ENCODE measurements at places on chromosomes 7 and 10. TPM values are rescaled to one million over a fixed set of nuclear protein-coding genes. Genes with fewer than 3 reads are reported as not detected.

IFIT3 gene
- polyA plus RNA-seq, result 11.3 TPM

TASOR2 gene
- 6.0 TPM for polyA plus RNA-seq

FAM25C gene
- polyA plus RNA-seq, result not detected

HMX2 gene
- not detected for polyA plus RNA-seq

CFAP70 gene
- 3.2 TPM for polyA plus RNA-seq

GNG11 gene
- 37.8 TPM for polyA plus RNA-seq

FGFBP3 gene
- 0.44 TPM for polyA plus RNA-seq

TECPR1 gene
- polyA plus RNA-seq, result 25.1 TPM

NPFFR1 gene
- polyA plus RNA-seq, result not detected

LRRC17 gene
- 11.3 TPM for polyA plus RNA-seq

WAC gene
- polyA plus RNA-seq, result 52.4 TPM

NRAP gene
- 0.03 TPM for polyA plus RNA-seq

SPDYE16 gene
- 0.03 TPM for polyA plus RNA-seq

ZNF804B gene
- polyA plus RNA-seq, result not detected

MINDY4 gene
- 2.2 TPM for polyA plus RNA-seq

LARP4B gene
- 11.8 TPM for polyA plus RNA-seq

PON1 gene
- 0.30 TPM for polyA plus RNA-seq

PRPS1L1 gene
- not detected for polyA plus RNA-seq

SGCE gene
- 12.0 TPM for polyA plus RNA-seq

CFAP43 gene
- polyA plus RNA-seq, result 0.12 TPM

BICC1 gene
- 3.7 TPM for polyA plus RNA-seq

LIPK gene
- not detected for polyA plus RNA-seq

EFCAB10 gene
- not detected for polyA plus RNA-seq

HOXA2 gene
- 1.2 TPM for polyA plus RNA-seq

SVIL gene
- polyA plus RNA-seq, result 6.8 TPM

ZPBP gene
- not detected for polyA plus RNA-seq

OR2A42 gene
- not detected for polyA plus RNA-seq

GNAI1 gene
- 13.3 TPM for polyA plus RNA-seq

FLNC gene
- polyA plus RNA-seq, result 5.3 TPM

CRHR2 gene
- not detected for polyA plus RNA-seq

SPDYE2B gene
- polyA plus RNA-seq, result not detected

SLC26A5 gene
- polyA plus RNA-seq, result 0.08 TPM

LRRC61 gene
- polyA plus RNA-seq, result 7.6 TPM

CRPPA gene
- 0.75 TPM for polyA plus RNA-seq

GNAT3 gene
- not detected for polyA plus RNA-seq

KNDC1 gene
- 1.00 TPM for polyA plus RNA-seq

CDC14C gene
- polyA plus RNA-seq, result not detected

SLC16A9 gene
- 0.06 TPM for polyA plus RNA-seq

TRIM73 gene
- 11.7 TPM for polyA plus RNA-seq

MSMB gene
- polyA plus RNA-seq, result 65.5 TPM

SDK1 gene
- 1.7 TPM for polyA plus RNA-seq

FAM180A gene
- 0.08 TPM for polyA plus RNA-seq

ASB15 gene
- polyA plus RNA-seq, result not detected

PPP1R17 gene
- not detected for polyA plus RNA-seq

FXYD4 gene
- 7.3 TPM for polyA plus RNA-seq

PRXL2A gene
- polyA plus RNA-seq, result 16.2 TPM

INMT gene
- polyA plus RNA-seq, result 7.0 TPM

C7orf33 gene
- not detected for polyA plus RNA-seq

AKR1D1 gene
- not detected for polyA plus RNA-seq

ANXA7 gene
- 38.7 TPM for polyA plus RNA-seq

GPR37 gene
- polyA plus RNA-seq, result 0.73 TPM

HSPA12A gene
- polyA plus RNA-seq, result 2.0 TPM

TMEM140 gene
- 6.5 TPM for polyA plus RNA-seq

PROSER2 gene
- 13.4 TPM for polyA plus RNA-seq

NFE2L3 gene
- 1.4 TPM for polyA plus RNA-seq

HOGA1 gene
- not detected for polyA plus RNA-seq

EGR2 gene
- polyA plus RNA-seq, result 1.2 TPM

SYT15B gene
- 0.31 TPM for polyA plus RNA-seq

AQP1 gene
- 8.7 TPM for polyA plus RNA-seq
